ENCODE measurements at places on chromosomes 2 and 18. TPM values are rescaled to one million over a fixed set of nuclear protein-coding genes. Genes with fewer than 3 reads are reported as not detected.

The CYTIP gene
- 536 TPM for total RNA-seq

The SLC19A3 gene
- not detected for total RNA-seq

The DAW1 gene
- not detected for total RNA-seq

The SLC35F5 gene
- 13.4 TPM for total RNA-seq

The LOXHD1 gene
- total RNA-seq: 0.07 TPM

The LIMS4 gene
- total RNA-seq: not detected

The MCFD2 gene
- total RNA-seq: 42.0 TPM

The KIAA1328 gene
- total RNA-seq: 5.8 TPM

The PCARE gene
- not detected for total RNA-seq

The TUBB6 gene
- total RNA-seq: 5.4 TPM

The CD207 gene
- total RNA-seq: not detected

The ASIC4 gene
- not detected for total RNA-seq

The HRH4 gene
- total RNA-seq: 0.16 TPM

The FAP gene
- not detected for total RNA-seq

The GPR55 gene
- 4.0 TPM for total RNA-seq

The CCNT2 gene
- total RNA-seq: 29.3 TPM

The CFAP221 gene
- not detected for total RNA-seq

The C1QL2 gene
- total RNA-seq: not detected

The CIDEA gene
- not detected for total RNA-seq

The CDKL4 gene
- 0.16 TPM for total RNA-seq
